ELR (cell line): ENCODE measurements at places on chromosomes 11 and 22.

DNA sequence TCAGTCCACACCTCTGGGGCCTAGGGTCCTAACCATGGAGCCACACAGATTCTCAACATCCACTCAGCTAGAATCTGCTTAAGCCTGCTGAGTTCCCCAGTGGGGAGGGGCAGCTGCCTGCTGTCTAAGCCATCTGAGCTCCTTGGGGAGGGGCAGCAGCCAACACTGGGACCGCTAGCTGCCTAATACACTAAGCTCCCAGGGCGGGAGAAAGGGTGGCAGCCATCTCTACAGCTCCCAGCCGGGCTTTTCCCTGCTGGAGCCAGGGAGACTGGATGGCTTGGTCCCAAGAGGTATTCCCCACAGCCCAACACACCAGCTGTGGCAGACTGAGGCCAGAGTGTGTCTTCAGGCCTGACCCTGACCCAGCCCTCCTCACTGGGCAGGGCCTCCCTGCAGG is 217.3 kb upstream of the TMEM45B start:
- no peak for DNase-seq

DNA sequence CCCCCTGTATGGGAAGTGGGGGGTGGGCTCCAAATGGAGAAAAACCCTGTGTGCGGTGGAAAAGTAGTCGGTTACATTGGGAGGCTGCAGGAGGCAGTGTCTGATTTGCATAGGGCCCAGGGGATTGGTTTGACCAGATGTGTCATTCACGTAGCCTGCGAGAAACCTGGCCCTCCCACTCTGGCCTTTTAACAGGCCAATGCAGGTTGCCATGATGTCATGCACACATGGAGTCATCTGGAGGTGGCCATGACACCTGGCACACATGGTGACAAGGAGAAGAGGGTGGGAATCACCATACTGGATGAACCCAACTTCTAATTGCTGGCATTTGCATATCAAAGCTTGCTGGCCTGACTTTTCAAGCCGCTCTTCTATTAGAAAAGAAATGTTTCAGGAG is 50.6 kb downstream of the FAM181B start:
- DNase-seq, result no peak

GRCh38 chr11:92962446-92962845 is 7.0 kb upstream of the MTNR1B start:
- DNase-seq, result no peak

- DNase-seq, result no peak
Observed at GRCh38 chr11:36105743-36106581, 162.1 kb downstream of the LDLRAD3 start.

DNA sequence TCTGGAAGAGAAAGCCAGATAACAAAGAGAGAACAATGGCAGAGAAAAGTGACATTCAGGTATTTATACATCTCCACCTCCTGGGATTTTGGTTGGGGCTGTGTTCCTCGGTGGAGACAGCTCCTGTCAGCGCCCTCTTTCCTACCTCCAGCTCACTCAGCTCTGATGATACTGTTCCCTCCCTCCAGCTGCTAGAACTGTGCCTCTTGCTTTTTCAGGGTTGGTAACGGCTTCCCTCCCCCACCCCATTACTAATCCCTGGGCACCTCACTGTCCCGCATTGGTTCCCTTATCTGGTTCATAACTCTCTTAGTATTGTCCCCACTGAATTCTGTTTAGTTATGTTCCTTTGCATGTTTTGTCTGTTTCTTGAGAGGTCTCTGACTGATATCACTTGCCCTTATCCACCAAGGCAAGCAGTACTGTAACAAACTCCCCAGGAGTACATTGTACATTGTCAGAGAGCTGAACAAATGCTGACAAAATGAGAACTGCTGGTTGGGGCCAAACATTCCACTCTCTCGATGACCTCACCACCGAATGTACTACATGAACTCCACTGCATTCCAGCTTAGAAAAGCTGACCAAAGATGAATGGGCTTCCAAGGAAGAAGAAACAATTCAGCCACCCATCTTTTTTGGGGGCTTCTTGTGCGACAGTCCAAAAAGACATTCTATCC is 5.7 kb upstream of the FBXO3 start:
- DNase-seq, result peak; percentile 69

GRCh38 chr11:10326012-10326964 is 21.4 kb downstream of the ADM start:
- no peak for DNase-seq

DNA sequence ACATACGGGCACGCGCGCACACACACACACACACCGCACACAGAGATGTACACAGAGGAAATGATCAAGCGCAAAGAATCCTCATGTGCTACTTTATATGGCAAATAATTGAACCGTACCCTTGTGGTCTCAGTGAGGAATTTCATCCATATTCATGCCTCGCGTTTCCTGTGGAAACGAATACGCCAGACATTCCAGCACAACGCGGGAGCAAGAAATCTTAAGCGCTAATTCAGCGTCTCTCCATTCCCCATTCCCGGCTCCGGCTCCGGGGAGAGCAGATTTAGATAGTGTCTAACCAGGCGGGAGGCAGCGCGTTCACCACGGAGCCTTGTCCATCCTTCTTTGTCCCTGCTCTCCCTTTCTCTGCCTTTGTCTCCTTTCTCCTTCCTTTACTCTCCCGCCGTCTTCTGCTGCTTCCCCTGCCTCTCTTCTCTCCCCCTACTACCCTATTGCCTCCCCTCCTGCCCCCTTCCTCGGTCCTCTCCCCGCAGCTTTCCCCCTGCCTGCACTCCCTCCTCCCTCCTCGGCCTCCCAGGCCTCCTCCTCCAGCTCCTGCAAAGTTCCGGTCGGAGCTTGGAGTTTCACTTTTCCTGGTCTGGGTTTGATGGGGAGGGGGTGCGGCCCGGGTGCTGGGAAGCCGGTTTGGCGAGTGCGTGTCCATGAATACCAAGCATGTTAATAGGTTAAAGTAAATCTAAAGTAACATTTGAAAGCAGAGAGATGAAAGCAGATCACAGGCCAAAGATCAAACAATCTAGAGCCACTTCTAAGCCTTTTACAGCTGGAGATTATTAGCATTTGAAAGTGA is 579.3 kb downstream of the BUD13 start:
- peak; percentile 11 for DNase-seq

DNA sequence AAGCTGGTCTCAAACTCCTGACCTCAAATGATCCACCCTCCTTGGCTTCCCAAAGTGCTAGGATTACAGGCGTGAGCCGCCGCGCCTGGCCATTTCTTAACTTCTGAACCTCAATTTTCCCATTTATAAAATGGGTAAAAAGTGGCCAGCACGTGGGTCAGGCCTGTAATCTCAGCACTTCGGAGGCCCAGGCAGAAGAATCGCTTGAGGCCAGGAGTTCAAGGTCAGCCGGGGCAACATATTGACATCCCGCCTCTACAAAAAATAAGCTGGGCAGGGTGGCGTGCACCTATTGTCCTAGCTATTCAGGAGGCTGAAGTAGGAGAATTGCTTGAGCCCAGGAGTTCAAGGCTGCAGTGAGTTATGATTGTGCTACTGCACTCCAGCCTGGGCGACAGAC is 6.5 kb upstream of the DDX6 start:
- DNase-seq, result no peak

GRCh38 chr11:1987024-1987423 is 10.6 kb downstream of the H19 start:
- DNase-seq, result no peak

- DNase-seq, result no peak
Observed at GRCh38 chr11:125301346-125301745, 136.8 kb downstream of the PKNOX2 start.

DNA sequence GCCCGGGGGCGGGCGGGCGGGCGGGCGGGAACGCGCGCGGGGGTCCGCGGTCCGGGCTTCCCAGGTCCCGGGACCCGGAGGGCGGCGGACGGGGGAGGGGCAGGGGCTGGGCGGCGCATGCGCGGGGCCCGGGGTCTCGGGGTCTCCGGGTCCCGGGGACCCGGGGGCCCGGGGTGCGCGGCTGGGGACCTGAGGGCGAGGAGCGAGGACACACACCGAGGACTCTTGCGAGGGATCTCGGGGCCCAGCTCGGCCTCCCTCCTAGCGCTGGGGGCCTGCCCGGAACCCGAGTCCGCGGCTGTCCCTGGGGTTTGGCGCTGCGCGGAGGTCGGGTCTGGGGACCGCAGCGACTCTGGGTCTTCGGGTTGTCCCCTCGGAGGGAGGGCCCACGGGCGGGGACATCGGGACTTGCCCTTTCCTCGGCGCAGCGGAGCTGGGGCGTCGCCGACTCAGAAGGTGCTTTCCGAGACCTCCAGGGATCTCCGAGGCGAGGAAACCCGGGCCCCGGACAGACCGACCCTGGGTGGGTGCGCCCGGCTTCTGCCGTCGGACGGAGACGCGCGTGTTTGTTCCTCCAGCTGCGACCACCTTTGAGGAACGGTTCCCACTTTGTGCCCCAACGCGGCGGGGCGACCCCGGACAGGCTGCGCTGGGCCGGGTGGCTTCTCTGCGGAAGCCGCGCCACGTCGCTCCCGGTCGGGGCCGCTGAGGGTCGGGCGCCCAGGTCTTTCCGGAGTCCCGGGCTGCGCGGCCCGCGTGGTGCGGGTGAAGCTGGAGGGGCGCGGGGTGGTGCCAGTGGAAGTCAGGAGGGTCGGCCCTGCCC is 540 bp downstream of the PPARA start:
- peak; percentile 40 for DNase-seq

DNA sequence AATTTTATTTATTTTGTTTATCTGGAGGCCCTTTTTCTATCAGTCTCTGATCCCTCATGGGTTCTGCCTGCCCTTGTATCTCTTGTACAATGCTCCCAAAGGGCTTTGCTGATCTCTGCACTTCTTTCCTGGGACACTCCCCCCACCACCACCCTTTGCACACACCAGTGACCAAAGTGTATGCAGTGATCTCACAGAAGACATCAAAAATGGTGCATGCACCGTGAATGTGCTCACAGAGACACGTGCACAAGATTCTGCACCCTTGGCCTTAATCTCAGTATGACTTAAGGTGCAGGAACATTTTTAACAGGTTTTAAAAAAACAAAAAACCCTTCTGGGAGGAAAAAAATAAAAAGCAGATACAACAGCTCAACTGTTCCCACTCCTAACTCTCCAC is 12.2 kb upstream of the ADSL start:
- DNase-seq, result no peak

DNA sequence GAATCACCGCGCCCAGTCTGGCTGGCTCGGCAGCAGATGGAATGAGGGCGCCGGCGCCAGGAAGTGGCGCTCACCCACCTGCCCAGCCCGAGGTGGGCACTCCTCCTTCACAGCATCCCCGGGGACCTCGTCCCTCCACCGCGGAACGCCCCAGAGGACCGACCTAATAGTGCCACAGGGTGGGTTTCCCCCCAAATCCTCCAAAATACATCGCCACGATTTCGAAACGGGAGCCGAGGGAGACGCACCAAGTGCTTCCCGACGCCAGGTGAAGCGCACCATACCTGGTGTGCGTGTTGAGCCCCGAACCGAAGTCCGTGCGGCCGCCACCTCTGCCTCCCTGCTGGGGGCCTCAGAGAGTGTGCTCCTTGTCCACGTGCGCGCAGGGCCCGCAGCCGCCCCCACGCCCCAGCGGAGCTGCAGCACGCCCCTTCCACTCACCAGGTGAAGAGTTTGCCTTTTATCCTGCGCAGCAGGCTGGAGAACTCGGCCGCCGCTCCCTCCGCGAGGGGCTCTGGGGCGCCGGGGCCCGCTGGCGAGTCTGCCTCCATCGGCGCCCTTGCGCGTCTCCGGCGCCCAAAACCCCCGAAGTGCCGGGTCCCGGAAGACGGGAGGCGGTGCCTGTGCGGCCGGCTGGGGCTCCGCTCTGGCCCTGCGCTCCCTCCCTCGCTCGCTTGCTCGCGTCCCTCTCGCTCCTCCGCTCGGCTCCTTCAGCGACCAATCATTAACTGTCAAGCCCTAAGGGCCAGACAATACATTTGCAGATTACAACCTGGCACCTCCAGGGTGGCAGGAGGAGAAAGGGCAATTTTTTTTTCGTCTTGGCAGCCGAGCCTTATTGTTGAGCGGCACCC is at the start of gene SLC35F2:
Gene SLC35F2 (minus strand): TSS at position 571 of the 854 bp plus-strand sequence. CDS start 20 bp downstream, at position 551.
- peak; percentile 86 for DNase-seq

GRCh38 chr11:103367650-103368049 is 258.4 kb downstream of the DYNC2H1 start:
- no peak for DNase-seq

DNA sequence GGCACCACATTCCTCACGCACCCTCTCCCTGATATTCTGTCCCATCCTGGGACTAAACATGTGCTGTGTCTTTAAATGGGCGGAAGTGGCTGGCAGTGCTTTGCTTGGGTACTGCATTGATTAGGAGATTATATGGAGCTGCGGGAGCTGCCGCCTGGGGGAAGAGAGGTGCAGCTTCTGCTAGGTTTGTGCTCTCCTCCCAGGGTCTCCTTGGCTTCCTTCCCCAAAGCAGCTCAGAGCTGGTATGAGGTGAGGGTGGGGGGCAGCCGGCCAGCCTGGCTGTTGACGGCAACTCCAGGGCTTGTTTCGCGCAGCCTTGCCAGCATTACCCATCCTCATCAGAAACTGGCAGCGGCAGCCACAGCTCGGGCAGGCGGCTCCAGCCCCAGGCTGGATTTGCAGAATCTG is 95.4 kb downstream of the GRAMD1B start:
- DNase-seq, result no peak

GRCh38 chr22:30887453-30887852 is 81.1 kb downstream of the MORC2 start:
- DNase-seq, result no peak

- peak; percentile 9 for DNase-seq
Observed at GRCh38 chr11:105867742-105868141, 154.3 kb downstream of the MSANTD4 start.

DNA sequence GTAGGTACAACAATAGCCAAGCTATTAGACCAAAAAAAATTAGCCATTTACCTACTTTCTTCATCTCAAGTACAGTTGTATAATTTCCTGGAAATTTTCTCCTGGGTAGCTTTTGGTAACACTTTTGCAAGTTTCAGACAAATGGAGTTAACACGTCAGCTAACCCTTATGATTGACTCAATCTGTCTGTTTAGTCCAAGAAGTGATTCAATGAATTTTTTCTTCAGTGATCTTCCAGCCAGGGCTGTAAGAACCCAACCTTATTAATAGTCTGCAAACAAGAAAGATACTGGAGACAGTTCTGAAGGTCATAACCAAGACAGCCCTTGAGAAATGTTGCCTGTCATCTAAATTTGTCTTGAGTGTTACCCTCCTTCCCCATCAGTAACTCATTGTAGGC is 30.1 kb upstream of the FIBIN start:
- no peak for DNase-seq

GRCh38 chr11:117010808-117011540 is 87.3 kb downstream of the SIK3 start:
- DNase-seq, result peak; percentile 97

DNA sequence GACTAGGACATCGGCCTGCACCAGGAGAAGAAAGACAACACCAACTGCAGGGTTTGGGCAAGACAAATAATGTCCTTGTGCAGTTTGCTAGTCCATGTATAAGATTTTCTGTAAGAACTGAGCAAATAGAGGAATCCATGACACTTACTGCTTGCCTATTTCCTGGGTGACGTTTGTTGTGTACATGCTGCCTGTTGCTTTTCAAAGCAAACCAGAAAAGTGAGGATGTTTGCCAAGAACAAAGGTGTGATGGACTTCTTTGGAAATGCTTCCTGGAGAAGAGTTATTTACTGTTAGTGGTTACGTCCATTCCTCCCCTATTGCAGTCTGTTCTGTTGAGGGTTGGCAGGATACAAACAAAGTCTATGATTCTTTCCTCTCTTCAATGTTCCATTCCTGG is 126.5 kb downstream of the CASP12 start:
- DNase-seq, result no peak
